Tibial nerve (tissue), 4 donors: ENCODE measurements at places on chromosomes 1 and 21. TPM values are rescaled to one million over a fixed set of nuclear protein-coding genes. Genes with fewer than 3 reads are reported as not detected.

Gene PLA2G2C
- not detected for total RNA-seq

- no peaks in the 10 kb centered on the region for H3K27me3 ChIP-seq
- no peaks in the 10 kb centered on the region for H3K36me3 ChIP-seq
- no peak overlapping the region for H3K27ac ChIP-seq
- DNase-seq = no peak
- no peak overlapping the region for H3K4me3 ChIP-seq
Measured at GRCh38 chr1:158328426-158328825, 2.9 kb downstream of the CD1B start.

Gene OTUD7B
- total RNA-seq = 84.6 TPM

GRCh38 chr1:172255223-172255560, 165.3 kb upstream of the C1orf105 start:
- H3K4me3 ChIP-seq = no peak overlapping the region
- no peak for DNase-seq
- H3K27me3 ChIP-seq = no peaks in the 10 kb centered on the region
- no peak overlapping the region for H3K27ac ChIP-seq
- peaks cover 5% of the 10 kb centered on the region for H3K4me1 ChIP-seq
- no peaks in the 10 kb centered on the region for H3K36me3 ChIP-seq

DNA sequence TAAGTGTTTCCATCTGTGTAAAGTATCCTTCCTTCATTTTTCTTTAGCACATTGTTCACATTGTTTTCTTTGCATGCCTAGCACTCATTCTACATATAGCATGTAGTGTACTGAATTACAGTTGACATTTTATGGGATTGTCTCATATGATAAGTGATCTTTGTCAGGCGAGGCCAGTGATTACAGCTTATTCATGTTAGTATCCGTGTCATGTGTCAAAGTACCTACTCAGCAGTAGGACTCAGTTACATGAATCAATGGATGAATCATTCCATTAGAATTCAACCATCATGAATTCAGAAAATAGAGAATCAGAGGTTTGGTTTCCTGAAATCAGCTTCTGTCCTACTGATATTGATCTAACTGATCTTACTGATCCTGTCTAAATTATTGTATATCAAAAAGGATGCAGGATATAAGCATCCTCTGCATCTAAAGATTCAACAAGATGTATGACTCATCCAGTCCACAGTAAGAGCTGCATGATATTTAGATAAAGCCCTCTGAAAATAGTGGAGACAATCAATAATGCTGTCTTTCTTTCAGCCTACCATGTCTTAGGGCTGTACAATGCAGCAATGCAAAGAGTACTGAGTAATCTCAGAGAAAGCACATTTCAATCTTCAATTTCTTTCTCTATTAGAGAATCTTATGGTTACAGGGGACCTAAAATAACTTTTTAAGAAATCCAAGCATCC, 20.7 kb upstream of the HRNR start:
- no peaks in the 10 kb centered on the region for H3K36me3 ChIP-seq
- no peak overlapping the region for H3K27ac ChIP-seq
- no peaks in the 10 kb centered on the region for H3K4me1 ChIP-seq
- H3K27me3 ChIP-seq = no peaks in the 10 kb centered on the region

GRCh38 chr1:160491981-160492380, 31.1 kb downstream of the SLAMF6 start:
- no peak for DNase-seq
- H3K4me3 ChIP-seq = no peak overlapping the region
- H3K27me3 ChIP-seq = no peaks in the 10 kb centered on the region
- H3K36me3 ChIP-seq = no peaks in the 10 kb centered on the region

DNA sequence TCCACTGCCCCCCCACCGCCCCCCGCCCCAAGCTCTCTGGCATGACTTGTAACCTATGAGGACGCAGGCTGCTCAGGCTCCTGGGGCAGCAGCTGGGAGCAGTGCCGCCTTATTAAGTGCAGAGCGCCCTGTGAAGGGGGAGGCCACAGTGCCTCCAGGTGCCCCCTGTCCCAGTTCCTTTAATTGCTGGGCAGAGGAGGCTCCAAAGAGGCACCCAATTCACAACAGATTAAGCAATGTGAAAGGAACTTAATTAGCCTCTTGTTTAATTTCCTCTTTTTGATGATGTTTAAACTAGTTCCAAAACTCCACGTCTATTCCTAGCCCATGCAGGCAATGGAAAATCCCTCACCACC, 3.0 kb downstream of the RXFP4 start:
- peaks cover 15% of the 10 kb centered on the region for H3K36me3 ChIP-seq
- H3K4me1 ChIP-seq = peaks cover 47% of the 10 kb centered on the region
- H3K27me3 ChIP-seq = no peaks in the 10 kb centered on the region
- H3K27ac ChIP-seq = peak overlapping the region; percentile 48

- H3K27me3 ChIP-seq = no peaks in the 10 kb centered on the region
- H3K4me3 ChIP-seq = peak overlapping the region; percentile 62
- peak; percentile 90 for DNase-seq
- peaks cover 28% of the 10 kb centered on the region for H3K4me1 ChIP-seq
Measured at GRCh38 chr1:11802973-11803885, 2.5 kb downstream of the MTHFR start.

DNA sequence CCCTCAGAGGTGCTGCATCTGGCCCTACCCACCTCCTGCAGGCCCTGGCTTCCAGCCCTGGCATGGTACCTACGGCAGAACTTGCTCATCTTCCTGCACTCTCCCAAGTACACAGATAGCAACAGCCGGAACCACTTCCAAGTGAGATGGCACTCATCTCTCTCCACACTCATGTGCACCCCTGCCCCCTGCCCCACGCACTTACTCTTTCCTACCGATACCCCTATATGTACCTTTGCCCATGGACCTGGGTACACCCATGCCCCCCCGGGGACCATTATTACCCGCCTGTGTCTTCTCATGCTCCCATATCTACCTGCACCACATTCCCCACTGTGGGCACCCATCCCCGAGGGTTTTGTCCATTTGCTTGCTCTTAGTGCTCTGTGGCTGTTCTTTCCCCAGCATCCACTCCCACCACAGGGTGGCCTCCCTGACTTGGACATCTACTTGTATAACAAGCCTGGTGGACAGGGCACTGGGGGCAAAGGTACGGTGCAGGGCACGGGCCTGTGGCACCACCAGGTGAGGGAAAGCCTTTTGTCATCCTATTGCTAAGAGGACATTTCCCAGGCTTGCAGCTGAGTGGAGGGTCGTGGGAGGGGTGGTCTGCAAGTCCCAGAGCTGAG, 14.7 kb downstream of the HYI start:
- no peaks in the 10 kb centered on the region for H3K4me1 ChIP-seq
- no peak for DNase-seq
- peaks cover 96% of the 10 kb centered on the region for H3K36me3 ChIP-seq
- no peak overlapping the region for H3K4me3 ChIP-seq
- no peaks in the 10 kb centered on the region for H3K27me3 ChIP-seq
